ENCODE measurements at places on chromosomes 5 and 9.

GRCh38 chr5:139930406-139930805 lies 112.7 kb downstream of the NRG2 start:
- no peak for DNase-seq

GRCh38 chr5:137372773-137373160 lies 126.4 kb downstream of the SPOCK1 start:
- no peak for DNase-seq

DNA sequence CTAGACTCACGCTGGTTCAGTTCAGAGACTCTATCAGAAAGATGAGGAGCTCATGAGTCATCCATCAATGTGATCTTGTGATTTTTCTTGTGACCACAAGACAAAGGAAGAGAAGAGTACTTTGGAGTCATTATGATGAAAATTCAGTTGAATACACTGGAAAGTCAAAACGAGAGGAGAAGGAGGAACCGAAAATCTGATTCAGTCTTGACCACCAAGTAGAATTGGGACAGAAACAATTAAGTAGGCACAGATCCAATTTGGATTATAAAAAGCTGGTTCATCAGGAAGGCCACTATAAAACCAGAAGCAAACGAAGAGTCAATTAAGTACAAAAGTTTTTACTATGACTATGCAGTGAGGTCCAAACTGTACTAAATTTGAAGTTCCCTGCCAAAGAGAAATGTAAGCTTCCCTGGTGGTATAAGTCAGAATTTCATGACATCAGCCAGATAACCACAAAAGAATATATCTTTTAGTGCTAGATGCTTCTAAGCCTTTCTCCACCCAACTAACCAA lies 90.9 kb downstream of the THBS4 start:
- DNase-seq: no peak

DNA sequence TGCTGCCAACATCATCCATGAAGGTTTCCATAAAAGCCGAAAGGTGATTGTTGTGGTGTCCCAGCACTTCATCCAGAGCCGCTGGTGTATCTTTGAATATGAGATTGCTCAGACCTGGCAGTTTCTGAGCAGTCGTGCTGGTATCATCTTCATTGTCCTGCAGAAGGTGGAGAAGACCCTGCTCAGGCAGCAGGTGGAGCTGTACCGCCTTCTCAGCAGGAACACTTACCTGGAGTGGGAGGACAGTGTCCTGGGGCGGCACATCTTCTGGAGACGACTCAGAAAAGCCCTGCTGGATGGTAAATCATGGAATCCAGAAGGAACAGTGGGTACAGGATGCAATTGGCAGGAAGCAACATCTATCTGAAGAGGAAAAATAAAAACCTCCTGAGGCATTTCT lies 10.1 kb downstream of the TLR4 start:
- DNase-seq: no peak

DNA sequence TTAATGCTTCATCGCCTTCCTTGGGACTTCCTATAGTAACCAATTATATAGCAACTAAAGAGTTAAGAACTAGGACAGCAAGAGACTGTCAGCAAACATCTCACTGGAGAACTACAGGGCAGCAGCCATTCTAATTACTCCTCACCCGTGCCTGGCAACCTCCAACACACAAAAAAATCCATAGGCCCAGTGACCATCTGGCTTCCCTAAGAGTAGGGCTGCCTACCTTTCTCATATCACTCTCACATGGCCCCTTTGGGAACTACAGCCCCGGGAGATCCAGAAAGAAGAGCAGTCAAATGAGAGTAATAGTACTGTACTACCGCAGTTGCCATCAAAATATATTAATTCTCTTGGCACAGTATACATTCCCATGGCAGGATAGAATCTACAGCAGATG lies 5.7 kb downstream of the DCAF10 start:
- DNase-seq: no peak

GRCh38 chr5:35131723-35132122 lies 84.0 kb upstream of the AGXT2 start:
- no peak for DNase-seq

GRCh38 chr5:173452119-173452905 lies 124.1 kb upstream of the STC2 start:
- DNase-seq: no peak

GRCh38 chr5:109619021-109619460 lies 70.7 kb upstream of the MAN2A1 start:
- DNase-seq: no peak

DNA sequence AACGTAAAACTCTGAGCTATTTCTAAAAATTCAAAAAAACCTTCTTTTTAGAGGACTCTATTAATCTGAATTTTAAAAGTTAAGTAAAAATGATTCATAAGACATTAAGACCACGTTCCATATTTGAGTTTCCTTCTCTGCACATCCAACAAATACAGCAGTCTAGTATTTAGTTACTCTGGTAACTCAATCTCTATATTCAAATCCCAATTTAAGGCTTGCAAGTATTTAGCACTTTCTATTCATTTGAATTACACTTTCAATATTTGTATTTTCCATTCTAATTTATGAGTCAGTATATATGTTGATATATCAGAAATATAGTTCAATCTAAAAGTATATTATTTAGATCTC lies 17.7 kb downstream of the RFX3 start:
- no peak for DNase-seq

GRCh38 chr5:119323601-119324000 lies 32.2 kb upstream of the TNFAIP8 start:
- no peak for DNase-seq

DNA sequence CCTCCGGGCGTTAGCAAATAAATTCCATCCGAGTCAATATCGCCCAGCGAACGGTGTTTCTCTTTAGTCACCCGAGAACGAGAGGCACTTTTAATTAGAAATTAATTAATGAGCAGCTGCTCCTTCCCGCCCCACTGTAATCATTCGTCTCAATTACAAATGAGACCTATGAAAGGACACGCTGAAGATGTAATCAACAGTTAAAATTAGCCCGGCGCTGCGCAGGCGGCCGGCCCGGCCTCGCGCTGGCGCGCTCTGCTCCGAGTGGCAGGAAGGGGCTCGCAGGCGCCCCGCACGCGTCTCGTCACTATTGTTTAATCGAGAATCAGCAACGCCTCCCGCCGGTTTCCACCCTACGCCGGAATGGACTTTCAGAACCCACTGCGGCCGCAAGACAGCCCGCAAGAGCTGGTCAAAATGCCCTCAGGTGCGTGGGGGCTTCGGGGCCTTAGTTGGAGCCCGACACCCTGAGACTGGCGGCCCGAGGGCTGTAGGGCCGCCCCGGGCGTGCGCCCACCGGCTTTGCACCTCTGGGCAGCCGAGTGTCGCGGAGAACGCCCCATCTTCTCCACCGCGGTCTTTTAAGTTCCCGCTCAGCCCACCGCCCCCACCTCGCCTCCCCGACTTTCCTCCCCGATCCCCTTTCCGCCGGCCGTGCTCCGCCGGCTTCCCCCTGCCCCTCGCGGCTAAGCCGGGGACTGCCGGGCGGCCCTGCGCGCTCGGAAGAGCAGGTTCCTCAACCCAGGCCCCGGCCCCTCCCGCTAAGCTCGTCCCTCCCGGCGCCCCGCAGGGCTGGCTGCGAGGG lies 597 bp upstream of the IRX4 start:
- DNase-seq: no peak

- DNase-seq: no peak
Observed at GRCh38 chr5:163193886-163194285, 243.5 kb upstream of the CCNG1 start.

DNA sequence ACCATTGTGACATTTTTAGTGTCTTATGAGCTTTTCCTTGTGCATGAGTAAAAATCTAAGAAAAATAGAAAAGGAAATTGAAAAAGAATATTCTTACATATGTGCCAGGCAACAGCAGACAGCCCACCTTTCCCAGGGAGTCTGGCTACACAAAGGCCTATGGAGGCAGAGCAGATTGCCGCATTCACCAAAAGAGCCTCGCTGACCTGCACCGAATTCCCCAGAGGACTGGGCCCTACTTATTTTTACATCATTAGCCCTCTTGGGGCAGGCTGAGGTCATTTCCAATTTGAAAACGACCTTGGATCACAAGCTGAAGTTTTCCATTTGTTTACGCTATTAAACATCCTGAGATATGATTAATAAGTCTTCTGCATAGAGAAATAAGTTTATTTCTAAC lies 66.2 kb upstream of the WDR41 start:
- DNase-seq: no peak
